Lung microvascular endothelial cell (primary cell): ENCODE measurements at places on chromosomes 3 and 15.

- no peak for DNase-seq
Observed at GRCh38 chr3:10357592-10358308, 36.8 kb upstream of the SEC13 start.

GRCh38 chr15:62977952-62978811 is 64.4 kb upstream of the TPM1 start:
- DNase-seq = peak; percentile 99

DNA sequence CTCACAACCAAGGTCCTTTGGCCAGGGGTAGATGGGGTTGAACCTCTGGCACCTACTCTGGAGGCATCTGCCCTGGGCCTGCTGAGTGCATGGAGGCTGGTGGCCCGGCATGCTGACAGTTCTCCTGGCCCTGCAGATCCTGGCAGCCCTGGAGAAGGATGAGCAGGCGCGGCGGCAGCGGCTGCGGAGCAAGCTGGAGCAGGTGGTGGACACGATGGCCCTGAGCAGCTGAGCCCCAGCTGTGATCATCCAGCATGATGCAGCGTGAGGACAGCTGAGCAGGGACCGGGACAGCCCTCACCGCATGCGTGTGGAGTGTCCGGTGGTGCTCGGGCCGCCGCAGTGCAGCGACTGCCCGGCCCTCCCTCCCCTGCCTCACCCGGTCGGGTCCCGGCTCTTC is 50.9 kb downstream of the PLXNA1 start:
- no peak for DNase-seq

GRCh38 chr3:35969406-35969805 is 330.1 kb downstream of the ARPP21 start:
- DNase-seq = no peak

- DNase-seq = no peak
Observed at GRCh38 chr15:88484682-88485331, 17.3 kb downstream of the MRPS11 start.

DNA sequence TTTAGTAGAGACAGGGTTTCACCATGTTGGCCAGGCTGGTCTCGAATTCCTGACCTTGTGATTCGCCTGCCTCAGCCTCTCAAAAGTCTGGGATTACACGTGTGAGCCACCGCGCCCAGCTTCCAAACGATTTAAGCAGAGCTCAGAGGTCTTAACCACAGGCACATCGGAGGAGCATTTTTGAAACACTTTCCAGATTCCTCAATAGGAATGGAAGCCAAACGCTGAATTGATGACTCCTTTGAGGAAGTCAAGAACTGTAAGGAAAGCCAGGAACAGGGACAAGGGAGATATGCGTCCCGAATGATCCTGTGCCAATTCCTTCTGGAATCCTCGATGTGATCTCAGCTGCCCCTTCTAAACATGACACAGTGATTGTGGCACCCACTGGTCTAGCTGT is 40.0 kb downstream of the TRH start:
- DNase-seq = no peak

DNA sequence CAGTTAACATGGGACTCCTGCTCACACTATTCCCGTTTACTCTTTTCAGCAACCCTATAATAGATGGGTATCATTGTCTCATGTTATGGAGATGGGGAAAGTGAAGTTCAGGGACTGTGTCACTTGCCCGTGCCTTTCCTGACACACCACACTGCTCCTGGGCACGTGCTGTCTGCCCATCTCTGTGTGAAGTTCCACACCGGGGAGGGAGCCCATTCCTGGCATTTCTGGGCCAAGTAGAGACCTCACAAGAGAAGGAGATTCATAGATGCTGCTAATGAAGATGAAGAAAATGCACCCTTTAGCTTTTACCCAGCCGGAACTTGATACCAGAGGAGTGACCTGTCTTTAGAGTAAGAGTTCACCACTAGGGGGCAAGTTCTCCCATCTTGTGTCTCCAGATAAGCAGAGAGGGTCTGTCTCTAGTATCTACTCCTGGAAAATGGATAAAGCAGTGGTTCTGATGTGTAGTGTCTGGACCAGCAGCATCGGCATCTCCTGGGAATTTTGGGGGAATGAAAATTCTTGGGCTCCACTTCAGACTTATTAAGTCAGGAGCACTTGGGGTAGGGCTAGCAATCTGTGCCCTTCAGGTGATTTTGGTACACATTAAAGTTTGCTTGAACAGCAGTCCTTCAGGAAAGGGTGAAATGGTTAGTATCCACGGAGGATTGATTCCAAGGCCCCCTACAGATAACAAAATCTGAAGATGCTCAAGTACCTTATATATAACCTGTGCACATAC is 2.0 kb upstream of the TOPBP1 start:
- DNase-seq = peak; percentile 61

DNA sequence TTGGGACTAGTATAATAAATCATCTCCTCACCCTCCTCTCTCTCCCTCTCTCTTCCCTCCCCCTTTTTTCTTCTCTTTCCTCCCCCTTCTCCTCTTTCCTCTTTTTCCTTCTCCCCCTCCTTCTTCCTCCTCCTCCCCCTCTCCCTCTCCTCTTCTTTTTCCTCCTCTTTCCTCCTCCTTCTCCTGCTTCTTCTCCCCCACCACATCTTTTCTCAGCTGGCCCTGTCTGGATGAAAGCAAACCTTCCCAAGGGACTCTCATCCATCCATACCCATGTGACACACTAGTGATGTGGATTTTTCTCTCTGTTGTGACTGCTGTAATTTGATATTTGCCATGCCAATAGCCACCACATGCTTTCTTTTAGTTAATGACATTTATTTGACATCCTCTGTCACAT is 127.2 kb downstream of the EBLN2 start:
- DNase-seq = no peak
